ENCODE measurements at places on chromosomes 4 and X.

DNA sequence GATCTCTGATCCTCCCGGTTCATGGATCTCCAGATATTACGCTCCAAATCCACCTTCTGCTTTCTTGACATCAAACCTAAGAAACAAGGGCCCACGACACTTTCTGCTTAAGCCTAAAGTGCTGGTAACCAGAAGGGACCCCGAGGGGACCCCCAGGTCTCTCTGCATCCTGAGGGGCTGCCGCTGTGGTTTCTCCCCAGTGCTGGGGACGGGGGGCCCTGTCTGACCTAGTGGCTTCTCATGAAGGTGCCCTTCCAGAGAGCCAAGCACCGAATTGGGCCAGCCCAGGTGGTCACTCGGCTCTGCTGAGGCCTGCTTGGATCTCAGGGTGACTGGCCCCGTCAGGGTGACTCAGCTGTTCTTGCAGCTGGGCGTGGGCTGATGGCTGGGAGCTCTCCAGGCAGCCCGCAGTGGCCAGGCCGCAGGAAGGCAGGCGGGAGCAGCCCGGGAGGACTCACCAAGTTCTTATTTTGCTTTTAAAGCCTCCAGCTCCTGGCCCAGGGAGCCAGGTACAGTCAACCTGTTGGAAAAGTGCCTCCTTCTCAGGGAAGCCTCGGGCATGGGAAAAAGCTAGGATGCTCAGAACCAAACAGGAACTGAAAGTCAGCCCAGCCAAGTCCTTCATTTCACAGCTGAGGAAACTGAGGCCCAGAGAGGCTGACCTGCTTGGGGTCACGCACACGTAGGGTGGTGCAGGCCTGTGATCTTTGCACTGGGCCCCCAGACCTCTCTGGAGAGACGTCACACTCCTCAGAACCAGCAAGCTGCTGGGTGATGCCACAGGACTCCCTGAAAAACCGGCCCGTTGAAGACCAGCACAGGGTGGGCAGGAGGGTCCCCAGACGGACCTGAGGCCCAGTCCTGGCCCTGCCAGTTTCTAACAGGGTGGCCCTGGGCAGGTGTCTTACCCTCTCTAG is 16.7 kb downstream of the BLOC1S4 start:
- peak; percentile 91 for DNase-seq

GRCh38 chr4:70954032-70954431 is 39.4 kb upstream of the DCK start:
- DNase-seq = peak; percentile 37

GRCh38 chr4:151922811-151923210 is 162.0 kb upstream of the GATB start:
- DNase-seq = no peak

DNA sequence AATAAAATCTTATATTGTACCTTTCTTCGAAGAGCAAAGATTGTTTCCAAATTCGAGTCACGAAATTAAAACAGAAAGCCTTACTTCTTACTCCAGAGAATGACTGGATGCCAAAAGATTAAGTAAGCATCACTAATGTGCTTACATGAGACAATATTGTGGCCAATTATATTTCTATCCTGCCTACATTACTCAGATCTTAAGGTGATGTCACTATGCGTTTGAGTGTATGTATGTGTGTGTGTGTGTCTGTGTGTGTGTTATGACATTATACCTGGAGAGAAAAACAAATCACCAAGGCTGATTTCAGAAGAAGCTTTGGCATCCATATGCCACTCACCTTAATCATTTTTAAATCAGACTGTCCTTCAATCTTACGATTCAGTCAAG is 556.3 kb downstream of the PPARGC1A start:
- DNase-seq = peak; percentile 22

GRCh38 chr4:157779081-157779480 is 393.7 kb downstream of the GASK1B start:
- no peak for DNase-seq

DNA sequence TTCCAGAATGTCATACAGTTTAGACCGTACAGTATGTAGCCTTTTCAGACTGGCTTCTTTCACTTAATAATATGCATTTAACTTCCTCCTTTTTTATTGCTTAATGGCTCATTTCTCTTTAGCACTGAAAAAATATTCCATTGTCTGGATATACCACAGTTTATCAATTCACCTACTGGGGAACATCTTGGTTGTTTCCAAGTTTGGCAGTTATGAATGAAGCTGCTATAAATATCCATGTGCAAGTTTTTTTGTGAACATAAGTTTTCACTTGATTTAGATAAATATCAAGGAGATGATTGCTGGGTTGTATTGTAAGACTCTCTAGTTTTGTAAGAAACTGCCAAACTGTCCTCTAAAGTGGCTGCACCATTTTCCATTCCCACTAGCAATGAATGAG is 375.5 kb downstream of the PCDH18 start:
- no peak for DNase-seq

DNA sequence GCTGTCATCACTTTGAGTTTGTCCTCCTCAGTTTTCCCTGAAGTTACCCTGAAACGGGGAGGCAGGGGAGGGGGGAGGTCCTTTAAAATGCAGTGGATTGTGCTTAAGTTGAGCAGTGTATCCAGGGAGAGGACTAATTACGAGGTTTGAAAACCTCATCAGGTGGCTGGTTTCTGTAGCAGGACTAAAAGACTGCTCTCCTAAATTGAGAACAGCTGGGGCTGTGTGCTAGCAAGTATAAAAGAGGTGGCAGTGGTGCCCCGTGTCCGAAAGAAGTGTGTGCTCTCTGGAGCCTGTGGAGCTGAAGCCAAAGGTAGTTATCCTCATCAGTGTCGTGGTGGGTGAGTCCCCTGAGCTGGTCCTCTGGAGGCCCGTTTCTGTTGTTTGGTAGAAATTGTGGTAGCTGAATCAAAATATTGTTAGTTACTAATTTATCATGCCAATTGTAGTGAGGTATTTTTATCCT is 37.2 kb upstream of the CYP2U1 start:
- no peak for DNase-seq

- DNase-seq = no peak
Observed at GRCh38 chrX:114500622-114501021, 83.3 kb upstream of the HTR2C start.

GRCh38 chrX:136689436-136689835 is 41.5 kb downstream of the CD40LG start:
- peak; percentile 81 for DNase-seq

DNA sequence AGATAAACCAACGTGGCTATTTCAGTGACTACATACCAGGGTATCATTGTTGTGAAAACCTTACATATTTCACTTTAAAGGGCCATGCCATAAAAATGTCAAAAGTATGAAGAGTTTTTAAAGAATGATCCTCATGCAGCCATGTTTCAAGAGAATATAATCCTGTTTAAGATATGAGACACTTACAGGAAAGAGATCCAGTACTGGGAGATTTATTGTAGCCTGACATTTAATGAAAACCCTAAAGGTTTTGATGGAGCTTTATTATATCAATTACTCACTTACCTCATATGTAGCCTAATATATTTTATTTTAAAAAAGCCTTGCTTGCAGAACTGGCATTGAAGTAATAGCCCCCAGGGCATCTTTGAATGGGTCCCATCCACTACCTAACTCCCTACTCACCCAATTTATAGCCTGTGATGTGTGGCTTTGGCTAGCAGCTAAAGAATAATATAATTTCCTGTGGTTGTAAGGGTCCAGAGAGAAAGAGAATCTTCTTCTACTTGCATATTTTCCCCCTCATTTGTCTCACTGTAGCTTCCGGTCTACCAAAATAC is 7.7 kb upstream of the GABRG1 start:
- DNase-seq = no peak

DNA sequence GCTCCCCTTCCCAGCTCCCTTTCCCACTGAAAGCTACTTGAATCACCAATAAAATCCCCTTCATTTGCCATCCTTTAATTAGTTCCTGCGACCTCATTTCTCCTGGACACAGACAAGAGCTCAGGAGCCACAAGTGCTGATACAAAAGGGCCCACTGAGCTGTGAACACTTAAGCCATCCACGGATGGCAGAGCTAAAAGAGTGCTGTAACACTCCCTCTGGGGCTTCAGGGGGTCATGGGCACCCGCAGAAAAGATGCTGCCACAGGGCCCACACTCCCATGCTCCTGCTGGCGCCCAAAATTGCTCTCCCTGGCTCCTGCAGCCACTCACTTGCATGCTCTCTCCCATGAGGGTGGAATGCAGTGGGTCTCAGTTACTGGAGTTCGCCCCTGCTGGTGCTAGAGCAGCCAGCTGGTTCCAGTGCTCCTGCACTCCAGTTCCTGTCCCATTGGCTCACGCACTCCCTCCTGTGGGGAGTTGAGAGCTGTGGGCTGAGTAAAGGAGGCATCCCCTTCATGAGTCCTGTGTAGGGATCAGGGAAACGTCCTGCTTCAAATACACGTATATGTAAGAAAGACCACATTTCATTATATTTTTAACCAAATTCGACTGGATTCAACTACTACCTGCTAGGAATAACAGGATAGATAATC is 1291.0 kb downstream of the ARAP2 start:
- no peak for DNase-seq

DNA sequence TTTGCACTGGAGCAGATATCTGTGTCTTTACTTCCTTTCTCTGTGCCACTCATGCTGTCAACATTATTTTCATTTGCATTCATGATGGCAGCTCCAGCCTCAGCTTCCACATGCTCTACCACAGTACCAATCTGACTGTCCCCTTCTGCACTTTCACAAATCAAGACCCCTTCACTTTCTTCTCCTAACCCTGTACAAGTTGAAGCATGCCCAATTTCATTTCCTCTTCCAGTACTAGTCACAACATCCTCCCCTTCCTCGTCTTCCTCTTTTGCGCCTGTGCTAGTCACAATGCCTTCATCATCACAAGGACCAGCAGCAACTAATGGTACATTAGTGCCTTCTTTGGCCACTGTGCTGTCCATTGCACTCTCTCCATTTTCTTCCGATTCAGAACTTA is 26.5 kb downstream of the BOD1L1 start:
- DNase-seq = no peak

- no peak for DNase-seq
Observed at GRCh38 chrX:52608961-52609360, 45.7 kb downstream of the SSX7 start.

DNA sequence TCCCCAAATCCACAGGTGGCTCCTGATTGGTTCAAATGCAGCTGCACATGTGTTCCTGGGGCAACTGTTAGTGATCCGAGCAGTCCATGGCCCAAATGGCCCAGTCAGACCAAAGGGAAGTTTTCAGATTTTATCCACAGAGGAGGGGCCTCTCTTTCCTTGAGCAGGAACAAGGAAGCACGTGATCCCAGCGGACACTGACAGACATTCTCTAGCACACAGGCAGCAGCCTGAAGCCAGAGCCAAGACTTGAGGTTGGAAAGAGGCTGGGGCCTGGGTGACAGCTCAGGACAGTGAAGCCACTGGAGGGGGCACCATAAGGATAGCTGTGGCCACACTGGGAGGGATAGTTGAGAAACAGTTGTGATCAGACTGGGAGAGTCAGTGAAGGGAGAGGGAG is 3.5 kb upstream of the ZFP92 start:
- DNase-seq = no peak

- no peak for DNase-seq
Observed at GRCh38 chr4:2812612-2813354, 19.9 kb downstream of the SH3BP2 start.

Data from amniotic epithelial cell (primary cell).